ENCODE measurements at places on chromosomes 16 and 17.

DNA sequence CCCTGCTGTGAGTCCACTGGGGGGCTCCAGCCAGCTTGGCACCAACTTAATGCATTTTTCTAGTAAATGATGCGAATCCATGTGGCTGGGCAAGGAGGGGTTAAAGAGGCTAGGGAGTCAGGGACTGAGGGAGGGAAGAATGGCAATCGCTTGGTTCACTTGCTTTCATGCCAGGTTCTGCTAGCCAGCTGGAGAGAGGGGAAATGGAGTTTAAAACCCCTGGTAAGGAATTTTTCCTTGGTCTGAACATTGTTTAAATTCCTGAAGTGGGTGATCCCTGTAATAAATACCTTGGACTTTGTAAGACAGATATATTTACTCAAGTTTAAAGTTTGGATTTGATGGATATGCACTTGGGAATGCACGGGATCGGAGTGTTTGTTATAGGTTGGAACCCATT lies 22.8 kb downstream of the ANKFN1 start:
- no peak for DNase-seq

GRCh38 chr17:74442670-74443515 lies 11.0 kb downstream of the GPRC5C start:
- DNase-seq: peak; percentile 79

DNA sequence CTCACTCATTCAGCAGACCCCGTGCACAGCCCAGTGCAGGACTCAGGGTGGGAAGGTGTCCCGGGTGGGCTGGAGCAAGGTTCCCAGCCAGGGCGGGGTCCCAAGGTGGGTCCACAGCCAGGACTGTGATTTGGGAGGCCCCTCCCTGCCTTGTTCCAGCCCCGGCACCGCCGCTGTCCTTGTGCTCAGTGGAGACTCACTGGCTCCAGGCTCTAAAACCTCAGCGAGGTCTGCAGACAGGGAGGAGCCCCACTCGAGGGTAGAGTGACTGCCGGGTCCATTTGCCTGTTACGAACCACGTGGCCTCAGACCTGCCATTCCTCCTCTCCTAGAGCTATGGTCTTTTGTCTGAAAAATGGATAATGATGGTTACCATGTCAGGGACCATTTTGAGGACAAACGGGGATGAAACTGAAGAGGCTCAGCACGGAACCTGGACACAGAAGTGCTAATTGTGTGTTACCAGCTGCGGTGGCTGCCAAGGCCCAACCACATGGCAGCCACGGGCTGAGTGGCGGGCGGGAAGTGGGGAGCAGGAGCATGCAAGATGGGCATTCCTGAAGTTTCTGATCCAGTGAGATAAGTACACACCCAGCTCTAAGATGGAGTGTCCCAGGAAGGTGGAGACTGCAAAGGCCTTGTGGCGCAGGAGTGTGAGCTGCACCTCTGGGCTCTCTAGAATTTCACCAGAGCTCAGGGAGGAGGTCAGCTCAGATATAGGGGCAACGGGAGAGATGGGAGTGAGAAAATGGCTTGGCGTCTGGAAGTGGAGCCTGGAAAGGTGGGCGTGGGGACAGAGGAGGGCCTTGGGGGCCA lies 317.6 kb downstream of the SEC14L1 start:
- no peak for DNase-seq

- no peak for DNase-seq
Observed at GRCh38 chr16:88384222-88385111, 1.7 kb downstream of the ZNF469 start.

GRCh38 chr17:20225162-20226115 lies 216.3 kb downstream of the SPECC1 start:
- no peak for DNase-seq

GRCh38 chr16:49806446-49806845 lies 49.5 kb downstream of the ZNF423 start:
- no peak for DNase-seq

- DNase-seq: peak; percentile 43
Observed at GRCh38 chr17:44219616-44220212, at the start of gene UBTF. Gene UBTF, minus strand, starts transcription at chr17:44219675. Its CDS starts 1,446 bp downstream, at chr17:44218229.

DNA sequence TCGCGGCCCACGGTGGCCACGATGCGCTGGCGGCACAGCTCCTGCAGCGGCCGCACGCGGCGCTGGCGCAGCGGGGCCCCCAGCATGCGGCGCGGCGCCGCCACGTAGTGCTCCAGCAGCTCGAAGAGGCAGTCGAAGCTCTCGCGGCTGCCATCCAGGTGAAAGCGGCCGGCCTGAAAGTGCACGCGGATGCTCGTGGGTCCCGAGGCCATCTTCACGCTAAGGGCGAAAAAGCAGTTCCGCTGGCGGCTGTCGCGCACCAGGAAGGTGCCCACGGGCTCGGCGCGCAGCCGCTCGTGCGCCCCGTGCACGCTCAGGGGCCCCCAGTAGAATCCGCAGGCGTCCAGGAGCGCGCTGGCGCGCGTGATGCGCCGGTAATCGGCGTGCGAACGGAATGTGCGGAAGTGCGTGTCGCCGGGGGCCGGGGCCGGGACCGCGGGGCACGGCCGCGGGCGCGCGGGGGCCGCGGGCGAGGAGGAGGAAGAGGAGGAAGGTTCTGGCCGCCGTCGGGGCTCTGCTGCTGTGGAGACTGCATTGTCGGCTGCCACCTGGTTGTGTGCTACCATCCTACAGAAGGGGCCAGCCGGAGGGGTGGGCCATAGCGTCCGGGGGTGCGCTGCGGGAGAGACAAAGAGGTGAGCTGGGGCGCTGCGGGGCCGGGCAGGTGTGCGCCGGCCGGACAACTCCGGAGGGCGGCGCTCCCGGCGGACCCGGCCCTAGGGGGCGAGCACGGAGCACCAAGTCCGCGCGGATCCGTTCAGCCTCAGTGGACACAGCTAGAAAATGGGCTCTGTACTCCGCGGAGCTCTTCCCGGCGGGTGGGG lies 879 bp downstream of the SOCS1 start:
- DNase-seq: peak; percentile 26

- DNase-seq: no peak
Observed at GRCh38 chr17:39181303-39181702, 15.3 kb upstream of the ARL5C start.

GRCh38 chr16:81740169-81740568 lies 38.9 kb upstream of the PLCG2 start:
- no peak for DNase-seq

GRCh38 chr17:74595037-74595750 lies 3.1 kb upstream of the CD300LD start:
- no peak for DNase-seq

GRCh38 chr17:11109106-11109505 lies 131.9 kb upstream of the SHISA6 start:
- DNase-seq: no peak

GRCh38 chr16:28082624-28083023 lies 19.1 kb upstream of the GSG1L start:
- no peak for DNase-seq

Measured in gastrocnemius medialis (tissue), 4 donors.